ENCODE measurements at places on chromosomes 4 and X.

DNA sequence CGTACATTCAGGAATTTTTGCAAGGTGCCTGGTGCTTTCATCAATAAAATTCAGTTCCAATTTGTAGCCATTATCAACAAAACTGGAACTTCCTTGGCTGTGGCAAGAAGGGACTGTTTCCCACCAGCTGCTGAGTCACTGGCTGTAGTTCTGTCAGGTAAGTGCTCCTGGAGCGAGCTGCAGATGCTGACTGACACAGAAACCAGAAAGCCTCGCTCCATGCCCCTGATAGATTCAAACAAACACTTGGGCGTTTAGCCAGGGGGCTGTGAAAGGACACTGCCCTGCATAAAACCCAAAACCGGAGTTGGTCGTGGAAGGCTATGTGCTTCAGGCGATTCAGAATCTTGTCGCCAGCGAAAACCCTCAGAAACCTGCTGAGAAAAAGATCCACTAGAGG is 188.4 kb upstream of the FAM9B start:
- DNase-seq, result no peak

DNA sequence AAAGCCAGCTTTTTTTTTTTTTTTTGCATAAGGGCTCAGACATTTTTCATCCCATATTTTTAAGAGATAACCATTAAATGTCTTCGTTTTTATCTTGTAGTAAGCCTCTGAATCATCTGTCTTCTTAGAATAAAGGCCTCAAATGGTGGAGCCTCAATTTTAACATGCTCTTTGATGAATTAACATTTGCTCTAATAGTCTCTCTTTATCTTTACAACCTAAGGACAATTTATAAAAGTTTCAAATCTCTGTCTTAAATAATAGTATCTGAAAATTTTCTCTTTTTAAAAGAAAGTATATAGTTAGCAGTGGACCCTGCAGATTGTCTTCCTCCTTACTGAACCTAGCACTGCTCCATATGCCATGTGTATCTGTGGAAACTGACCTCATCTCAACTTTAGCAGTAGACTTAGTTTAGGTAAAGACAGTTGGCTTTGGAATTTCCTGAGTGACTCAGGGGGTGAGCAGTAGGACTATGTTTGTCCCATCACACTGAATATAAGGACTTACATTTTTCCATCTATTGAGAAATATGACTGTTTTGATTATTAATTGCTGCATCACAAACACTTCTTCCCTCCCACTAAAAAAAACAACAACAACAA is 1658.0 kb downstream of the STIM2 start:
- no peak for DNase-seq

DNA sequence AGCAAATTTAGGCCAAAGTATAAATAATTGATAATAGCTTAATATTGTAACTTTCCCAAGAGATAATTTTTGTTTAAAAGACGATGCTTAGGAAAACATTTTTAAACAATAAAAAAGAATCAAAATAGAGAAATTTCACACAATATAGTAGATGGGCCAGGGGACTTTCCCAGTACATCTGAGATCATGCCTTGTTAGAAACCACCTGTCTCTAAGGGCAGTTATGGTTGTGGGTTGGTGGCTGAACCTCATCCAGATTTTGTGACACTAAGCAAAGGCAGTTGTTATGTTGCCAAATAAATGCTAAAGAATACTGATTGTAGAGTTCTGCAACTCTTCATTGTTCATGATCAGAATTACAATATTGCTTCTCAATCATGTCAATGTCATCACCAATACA is 270.6 kb downstream of the BANK1 start:
- DNase-seq, result no peak

- no peak for DNase-seq
These were observed 38.2 kb upstream of the ANTXR2 start for GRCh38 chr4:80111276-80111675.

DNA sequence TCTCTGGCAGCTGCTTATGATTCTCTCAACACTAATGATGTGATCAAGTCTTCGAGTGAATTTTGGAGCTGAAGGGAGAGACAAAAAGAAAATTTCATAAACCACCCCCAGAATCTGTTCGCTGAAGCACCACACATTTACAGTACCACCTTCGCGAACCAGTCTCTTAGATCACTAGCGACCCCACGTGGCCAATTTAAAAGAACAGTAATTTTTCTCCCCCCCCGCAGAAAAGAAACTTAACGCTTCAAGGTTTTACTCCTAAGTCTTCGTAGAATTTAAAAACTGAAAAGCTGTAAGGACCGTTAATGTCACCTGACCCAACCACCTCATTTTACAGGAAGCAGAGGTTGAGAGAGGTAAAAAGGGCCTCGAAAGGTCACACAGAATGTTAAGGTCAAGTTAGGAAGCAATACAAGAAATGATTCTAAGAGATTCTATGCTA is 187.5 kb downstream of the QDPR start:
- no peak for DNase-seq

GRCh38 chr4:184762100-184762499 is 28.2 kb upstream of the CENPU start:
- no peak for DNase-seq

DNA sequence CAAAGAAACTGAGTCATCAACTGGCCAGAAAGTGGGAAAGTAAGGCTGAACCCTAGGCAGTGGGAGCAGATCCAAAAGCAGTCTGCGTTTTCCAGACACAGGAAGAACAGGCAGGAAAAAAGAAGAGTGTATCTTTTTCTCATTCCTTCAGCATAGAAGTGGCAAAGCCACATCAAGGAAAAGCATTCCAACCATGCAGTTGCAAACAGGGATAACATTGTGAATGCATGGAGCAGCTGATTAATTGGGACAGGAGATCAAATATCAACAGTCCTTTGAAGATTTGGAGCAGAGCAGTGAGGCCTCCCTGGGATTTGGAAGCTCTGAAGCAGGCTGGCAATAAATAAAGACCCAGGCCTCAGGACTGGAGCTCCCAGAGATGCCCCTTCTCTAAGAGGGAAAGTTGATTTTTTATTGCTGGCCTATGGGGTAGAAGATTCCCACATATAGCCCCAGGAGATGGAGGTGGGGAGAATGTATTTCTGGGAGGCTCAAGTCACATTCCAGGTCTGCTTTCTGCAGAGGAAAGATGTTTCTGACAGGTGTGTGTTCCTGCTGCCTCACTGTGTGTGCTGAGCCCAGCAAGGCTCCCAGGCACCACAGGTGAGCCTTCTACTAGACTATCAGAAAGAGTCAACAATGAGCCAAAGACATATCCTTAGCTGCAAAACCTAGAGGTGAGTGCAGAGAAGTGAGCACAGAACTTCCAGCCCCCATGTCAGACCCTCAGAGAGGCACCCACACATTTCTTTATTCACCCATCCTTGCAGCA is 222.5 kb downstream of the RAB28 start:
- no peak for DNase-seq

DNA sequence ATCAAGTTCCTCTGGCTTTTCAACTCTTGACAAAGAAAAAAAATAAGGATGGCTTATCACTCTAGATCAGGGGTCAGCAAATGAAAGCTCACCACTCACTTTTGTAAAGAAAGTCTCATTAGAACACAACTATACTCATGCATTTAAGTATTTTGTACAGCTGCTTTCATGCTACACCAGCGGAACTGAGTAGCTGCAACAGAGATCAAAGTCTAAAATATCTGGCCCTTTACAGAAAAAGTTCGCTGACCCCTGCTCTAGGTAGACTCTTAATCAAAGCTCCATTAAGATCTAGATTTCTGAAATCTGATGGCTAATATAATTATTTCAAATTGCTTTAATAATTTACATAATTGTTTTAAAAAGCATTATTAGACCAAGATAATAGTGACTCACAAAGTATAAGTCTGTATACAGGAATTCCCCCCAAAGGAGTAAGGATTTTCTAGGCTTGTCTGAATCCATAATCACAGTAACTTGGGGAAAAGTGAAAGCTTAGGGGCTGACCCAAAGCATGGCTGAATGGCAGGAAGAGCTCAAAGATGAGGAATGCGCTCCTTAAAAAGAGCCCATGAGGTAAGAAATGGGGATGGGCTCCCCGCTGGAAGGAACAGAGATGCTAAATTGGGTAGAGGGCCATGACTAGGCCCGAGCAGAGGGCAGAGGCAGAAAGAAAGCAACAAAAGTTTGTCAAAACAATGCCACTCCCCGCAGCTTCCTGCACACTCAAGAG is 140.3 kb downstream of the SH3KBP1 start:
- DNase-seq, result no peak

GRCh38 chr4:57023104-57023503 is 44.4 kb downstream of the POLR2B start:
- no peak for DNase-seq

GRCh38 chr4:177596035-177596434 is 153.8 kb upstream of the AGA start:
- DNase-seq, result peak; percentile 22

GRCh38 chr4:104971462-104971861 is 175.2 kb upstream of the TET2 start:
- DNase-seq, result no peak

DNA sequence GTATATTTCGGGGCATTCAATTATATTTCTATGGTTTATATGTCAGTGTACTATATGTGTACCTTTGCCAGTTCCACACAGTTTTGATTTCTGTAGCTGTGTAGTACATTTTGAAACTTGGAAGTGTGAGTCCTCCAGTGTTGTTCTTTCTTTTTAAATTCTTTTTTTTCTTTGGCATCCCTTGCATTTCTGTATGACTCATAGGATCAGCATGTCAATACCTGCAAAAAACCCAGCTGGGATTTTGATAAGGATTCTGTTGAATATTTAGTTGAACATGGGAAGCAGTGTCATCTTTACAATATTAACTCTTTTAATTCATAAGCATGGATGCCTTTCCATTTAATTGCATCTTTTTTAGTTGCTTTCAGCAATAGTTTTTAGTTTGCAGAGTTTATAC is 100.0 kb downstream of the SH3BGRL start:
- no peak for DNase-seq

DNA sequence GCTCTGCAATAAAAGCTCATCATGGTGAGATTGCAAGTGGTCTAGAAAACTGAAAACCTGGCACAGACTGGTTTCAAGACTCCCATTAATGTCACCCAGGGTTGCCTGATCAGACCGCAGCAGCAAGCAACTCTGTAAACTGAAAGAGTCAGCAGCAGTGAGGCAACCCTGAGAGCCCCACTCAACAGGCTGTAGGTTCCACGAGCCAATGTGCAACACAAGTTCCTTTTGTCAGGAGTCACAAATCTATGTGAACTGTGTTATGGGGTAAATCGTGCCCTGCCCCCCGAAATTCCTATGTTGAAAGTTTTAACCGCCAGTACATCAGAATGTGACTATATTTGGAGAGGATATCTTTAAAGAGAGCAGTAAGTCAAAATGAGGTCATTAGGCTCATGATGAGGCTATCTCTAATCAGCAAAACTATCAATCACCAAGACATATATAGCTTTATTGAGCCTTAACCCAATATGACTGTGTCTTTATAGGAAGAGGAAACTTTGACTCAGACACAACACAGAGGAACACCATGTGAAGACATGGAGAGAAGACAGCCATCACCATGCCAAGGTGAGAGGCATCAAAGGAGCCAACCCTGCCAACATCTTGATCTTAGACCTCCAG is 94.0 kb downstream of the FBXO8 start:
- DNase-seq, result no peak

GRCh38 chr4:38233727-38234480 is 273.7 kb downstream of the PTTG2 start:
- no peak for DNase-seq

- DNase-seq, result no peak
These were observed 493.5 kb downstream of the IL15 start for GRCh38 chr4:142129931-142130330.

GRCh38 chr4:4838936-4839810 is 20.3 kb upstream of the MSX1 start:
- DNase-seq, result no peak

DNA sequence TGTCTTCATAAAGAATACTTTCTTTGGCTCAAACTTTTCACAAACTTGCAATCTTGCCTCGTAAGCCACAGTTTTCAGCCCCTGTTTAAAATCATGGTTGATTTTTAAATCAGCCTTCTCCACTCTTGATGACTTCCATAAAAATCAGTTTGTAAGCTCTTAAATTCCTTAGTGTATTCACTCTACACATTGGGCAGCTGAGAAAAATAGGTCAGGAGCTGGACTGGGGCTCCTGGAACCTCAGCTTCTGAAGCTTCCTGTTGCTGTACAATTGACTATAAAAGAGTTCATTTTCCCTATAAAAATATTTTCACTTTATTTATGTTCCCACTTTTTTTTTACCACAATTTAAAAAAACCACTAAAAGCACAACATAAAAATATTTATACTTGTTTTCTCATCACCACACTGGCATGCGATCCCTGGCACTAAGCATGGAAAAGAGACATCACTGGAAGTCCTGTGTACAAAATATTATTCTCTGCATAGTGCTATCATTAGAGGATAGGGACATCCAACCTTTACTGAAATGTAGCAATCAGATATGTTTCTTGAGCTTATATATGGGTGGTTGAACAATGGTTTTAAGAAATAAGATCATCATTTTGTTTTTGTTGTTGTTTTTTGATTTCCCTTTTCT is 345.7 kb downstream of the FBXO8 start:
- no peak for DNase-seq

GRCh38 chr4:177229331-177229730 is 80.3 kb upstream of the NEIL3 start:
- no peak for DNase-seq

DNA sequence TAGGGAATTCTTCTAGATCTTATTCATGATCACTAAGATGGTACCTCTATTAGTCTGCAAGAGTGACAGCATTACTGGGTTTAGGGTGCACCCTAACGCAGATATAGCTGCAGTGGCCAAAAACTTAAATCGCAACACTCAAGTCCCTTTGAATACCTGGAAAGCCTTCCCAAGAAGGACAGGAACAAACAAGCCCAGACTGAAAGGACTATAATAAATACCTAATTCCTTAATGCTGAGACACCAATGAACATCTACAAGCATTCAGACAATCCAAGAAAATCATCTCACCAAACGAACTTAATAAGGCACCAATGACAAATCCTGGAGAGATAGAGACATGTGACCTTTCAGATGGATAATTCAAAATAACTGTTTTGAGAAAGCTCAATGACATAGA is 74.9 kb upstream of the PDHA2 start:
- no peak for DNase-seq

DNA sequence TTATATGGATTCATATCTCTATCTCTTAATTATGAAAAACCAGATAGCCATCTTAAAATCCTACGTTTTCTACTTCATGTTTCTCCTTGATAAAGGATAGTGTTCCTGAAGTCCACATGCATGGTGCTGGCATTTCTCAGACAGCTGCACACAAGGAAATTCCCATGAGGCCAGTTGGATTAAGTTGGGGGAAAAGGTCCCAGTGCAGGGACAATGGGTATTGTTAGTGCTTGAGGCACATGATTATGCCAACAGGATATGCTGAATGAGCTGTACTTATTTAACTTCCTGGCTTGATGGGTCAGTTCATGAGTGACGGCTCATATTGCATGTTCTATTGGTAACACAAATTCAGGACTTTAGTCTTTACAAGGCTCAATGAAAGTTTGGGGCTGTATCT is 913.9 kb upstream of the NDST4 start:
- DNase-seq, result no peak

- DNase-seq, result no peak
These were observed 11.5 kb upstream of the PCDH10 start for GRCh38 chr4:133137571-133137970.
